ENCODE measurements at places on chromosomes 4 and X. TPM values are rescaled to one million over a fixed set of nuclear protein-coding genes. Genes with fewer than 3 reads are reported as not detected.

- no peak for DNase-seq
- H3K36me3 ChIP-seq = no peaks in the 10 kb centered on the region
- H3K4me3 ChIP-seq = no peak overlapping the region
- H3K4me1 ChIP-seq = no peaks in the 10 kb centered on the region
- no peak overlapping the region for H3K27ac ChIP-seq
Observed at GRCh38 chrX:145549496-145549895, 268.1 kb upstream of the SLITRK2 start.

GRCh38 chrX:44392767-44393166 lies 49.3 kb upstream of the EFHC2 start:
- H3K4me3 ChIP-seq = no peak overlapping the region
- no peaks in the 10 kb centered on the region for H3K4me1 ChIP-seq
- no peak for DNase-seq
- no peak overlapping the region for H3K27ac ChIP-seq
- H3K27me3 ChIP-seq = no peaks in the 10 kb centered on the region
- H3K36me3 ChIP-seq = no peaks in the 10 kb centered on the region

STS gene
- 6.2 TPM for total RNA-seq

STPG2 gene
- 1.3 TPM for total RNA-seq
